EL (cell line): ENCODE measurements at places on chromosomes 13 and 19.

DNA sequence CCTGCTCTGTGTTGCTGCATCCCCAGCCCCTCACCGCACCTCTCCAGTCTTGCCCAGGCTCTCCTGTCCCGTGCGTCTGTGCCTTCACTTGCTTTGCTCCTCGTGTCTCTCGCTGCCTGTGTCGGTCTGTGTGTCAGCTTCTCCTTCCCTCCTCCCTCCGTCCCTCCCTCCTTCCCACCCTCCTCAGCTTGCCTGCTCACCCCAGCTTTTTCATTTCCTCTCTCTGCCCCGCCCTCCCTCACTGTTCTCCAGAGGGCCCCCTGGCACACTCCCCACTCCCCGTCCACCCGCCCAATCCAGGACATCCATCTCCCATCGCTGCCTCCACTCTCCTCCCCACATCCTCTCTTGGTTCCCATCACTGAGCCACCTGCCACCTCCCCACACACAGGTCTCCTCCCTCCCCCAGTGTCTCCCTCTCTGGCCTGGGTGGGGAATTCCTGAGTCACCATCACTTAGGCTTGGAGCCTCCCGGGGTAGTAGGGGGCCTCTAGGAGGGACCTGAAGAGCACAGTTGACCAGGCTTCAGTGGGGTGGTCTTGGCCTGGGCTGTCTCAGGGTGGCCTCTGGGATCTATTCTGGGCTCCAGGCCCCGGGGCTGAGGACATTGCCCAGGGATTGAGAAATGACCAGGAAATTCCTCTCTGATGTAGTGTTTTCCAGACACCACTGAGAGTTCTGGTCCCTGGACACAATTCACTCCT, at the start of gene PTGIR:
PTGIR (minus strand) TSS at position 132 of the 704 bp plus-strand sequence. CDS start 864 bp downstream, outside the sequence.
- peak; percentile 88 for DNase-seq

DNA sequence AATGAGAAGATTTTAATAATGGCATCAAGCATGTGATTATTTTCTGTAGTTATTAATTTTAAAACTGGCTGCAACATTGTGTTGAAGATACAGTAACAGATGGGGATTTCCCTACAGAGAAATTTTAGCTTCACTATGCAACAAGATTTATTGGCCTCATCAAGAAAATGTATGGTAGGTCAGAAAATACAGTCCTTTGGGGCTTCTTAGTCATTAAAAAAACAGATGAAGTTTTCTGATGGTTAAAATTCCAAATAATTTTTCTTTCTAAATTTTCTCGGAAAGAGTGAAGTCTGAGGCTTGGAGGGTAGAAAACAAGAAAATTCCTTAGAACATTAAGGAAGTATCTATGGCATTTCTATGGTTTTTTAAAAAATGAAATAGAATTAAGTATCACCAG, 1790.8 kb upstream of the PCDH20 start:
- peak; percentile 40 for DNase-seq

GRCh38 chr19:5130371-5131030, 161.6 kb downstream of the KDM4B start:
- DNase-seq, result no peak

- no peak for DNase-seq
These were observed 54.4 kb upstream of the RGCC start for GRCh38 chr13:41402691-41403511.

- DNase-seq, result no peak
These were observed 16.1 kb upstream of the MADCAM1 start for GRCh38 chr19:480016-480855.

GRCh38 chr13:112680741-112681360, 9.0 kb upstream of the ATP11A start:
- DNase-seq, result no peak

- DNase-seq, result no peak
These were observed 9.3 kb downstream of the CHST8 start for GRCh38 chr19:33630880-33631608.

GRCh38 chr13:102597029-102597961, 509 bp downstream of the TPP2 start:
- DNase-seq, result peak; percentile 20

GRCh38 chr19:55620410-55621204, 3.8 kb downstream of the ZNF784 start:
- no peak for DNase-seq

DNA sequence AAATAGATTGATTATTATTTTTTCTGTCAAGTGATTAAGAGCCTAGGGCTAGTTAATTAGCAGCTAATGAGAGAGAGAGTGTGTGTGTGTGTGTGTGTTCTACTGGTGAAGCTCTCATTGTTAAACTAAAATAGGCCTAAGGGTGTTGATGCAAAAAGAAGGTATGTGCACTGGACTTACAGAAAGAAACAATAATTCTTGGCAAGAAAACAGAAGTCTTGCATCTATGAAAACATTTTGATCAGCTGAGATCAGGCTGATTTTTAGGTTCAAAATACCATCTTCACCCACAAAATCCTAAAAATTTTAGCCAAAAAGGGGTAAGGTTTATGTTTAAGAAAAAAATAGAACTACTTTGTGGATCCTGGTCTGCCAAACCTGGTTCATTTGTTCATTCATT, 106.5 kb downstream of the POSTN start:
- peak; percentile 56 for DNase-seq

- DNase-seq, result no peak
These were observed 5.5 kb downstream of the SSC5D start for GRCh38 chr19:55493645-55494171.

- no peak for DNase-seq
These were observed 1395.8 kb downstream of the EFNB2 start for GRCh38 chr13:105139380-105140285.

DNA sequence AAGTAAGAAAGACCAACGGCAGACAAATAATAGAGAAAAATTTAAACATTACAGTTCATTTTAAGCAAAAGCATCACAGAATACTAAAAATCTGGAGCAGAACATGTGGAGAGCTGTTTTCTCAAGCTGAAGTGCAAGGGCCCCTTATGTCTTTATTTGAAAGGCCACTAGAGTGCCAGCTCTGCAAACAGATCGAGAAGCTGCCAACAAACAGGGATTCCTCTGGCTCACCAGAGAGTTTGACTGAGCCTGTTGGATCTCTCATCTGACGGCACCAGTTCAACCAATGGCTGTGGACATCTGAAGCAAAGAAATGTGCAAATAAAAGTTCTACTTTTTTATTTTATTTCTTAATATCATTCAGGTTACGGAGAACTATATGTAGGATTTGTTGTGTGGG, 119.7 kb downstream of the COL4A2 start:
- no peak for DNase-seq
